ENCODE measurements at places on chromosomes 6 and 20.

DNA sequence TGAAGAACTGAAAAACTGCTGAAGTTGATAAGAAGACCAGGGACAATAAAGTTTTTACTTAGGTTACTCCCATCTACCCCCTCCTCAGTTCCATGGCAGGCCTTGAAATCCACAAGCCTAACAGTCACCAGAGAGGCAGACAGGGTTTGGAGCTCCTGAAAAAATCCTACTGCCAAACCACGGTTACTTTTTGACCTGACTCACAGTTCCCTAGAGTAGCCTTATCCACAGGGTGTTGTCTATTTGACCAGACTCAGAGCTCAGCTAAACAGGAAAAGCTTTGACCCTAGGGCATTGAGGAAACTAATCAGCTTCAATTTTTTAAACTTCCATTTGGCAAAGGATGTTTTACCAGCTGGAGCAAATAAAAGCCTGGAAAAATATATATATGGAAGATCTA lies 257.7 kb upstream of the NT5E start:
- DNase-seq = peak; percentile 61

DNA sequence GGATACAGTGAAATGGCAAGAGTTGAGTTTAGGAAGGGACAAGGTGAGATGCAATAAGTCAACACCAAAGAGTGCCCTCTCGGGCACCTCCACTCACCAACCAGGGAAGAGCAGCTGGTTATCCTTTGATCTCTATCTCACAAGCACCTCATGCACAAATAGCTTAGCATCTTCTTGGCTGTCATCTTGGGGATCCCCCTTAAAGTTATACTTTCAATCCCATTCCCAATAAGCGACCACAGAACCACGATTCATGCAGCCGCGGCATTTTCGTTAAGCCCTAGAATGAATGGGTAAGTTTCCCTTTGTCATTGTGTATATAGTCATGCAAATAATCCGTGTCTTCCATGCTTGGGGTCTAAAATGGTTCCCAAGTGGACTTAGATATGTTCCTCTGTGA lies 73.5 kb downstream of the ADTRP start:
- no peak for DNase-seq

GRCh38 chr20:41927655-41928054 lies 309.5 kb upstream of the CHD6 start:
- no peak for DNase-seq

- DNase-seq = peak; percentile 98
Measured at GRCh38 chr6:131979515-131980337, 28.6 kb upstream of the CCN2 start.

DNA sequence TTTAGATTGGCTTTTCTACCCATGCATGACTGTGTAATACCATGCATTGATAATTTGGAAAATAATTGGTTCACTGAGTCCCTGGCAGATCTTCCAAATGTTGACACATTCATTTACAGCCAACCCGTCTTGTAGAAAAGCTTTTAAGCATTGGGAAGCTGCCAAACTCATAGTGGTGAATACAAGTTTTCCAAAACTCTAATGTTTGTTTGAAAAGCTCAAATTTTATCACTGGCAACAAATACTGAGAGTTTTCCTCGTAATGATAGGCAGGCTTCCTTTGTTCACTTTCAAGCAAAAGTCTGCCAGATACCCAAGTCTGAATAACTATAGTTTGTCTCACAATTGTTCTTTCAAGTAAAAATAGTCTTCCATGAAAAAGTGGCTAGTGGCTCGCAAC lies 143.0 kb downstream of the FIG4 start:
- peak; percentile 17 for DNase-seq

DNA sequence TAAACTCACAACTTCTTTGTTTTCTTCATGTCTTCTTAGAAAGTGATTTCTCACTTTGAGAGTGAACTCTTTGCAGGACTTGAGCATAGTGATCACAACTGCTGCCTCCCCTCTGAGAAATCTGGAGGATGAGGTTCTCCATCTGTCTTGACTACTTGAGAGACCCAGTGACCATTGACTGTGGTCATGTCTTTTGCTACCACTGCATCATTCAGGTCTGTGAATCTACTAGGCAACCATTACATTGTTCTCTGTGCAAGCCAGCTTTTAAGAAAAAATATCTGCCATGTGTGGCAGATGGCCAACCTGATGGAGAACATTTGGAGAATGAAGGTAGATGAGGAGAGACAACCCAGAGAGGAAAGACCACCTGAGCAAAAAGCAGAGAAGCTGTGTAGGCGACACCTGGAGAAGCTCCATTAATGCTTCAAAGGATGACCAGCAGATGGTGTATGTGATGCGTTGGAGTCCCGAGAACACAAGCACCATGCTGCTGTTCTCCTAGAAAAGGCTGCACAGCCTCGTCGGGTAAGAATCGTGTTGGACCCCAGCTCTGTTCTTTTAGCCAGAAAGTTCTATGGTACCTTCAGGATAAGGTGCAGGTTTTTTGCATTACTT lies 25.1 kb upstream of the TRIM26 start:
- DNase-seq = peak; percentile 59

- no peak for DNase-seq
Measured at GRCh38 chr6:42095776-42096541, 45.6 kb downstream of the TAF8 start.

- peak; percentile 60 for DNase-seq
Measured at GRCh38 chr6:133837801-133838349, 51.0 kb upstream of the TCF21 start.

DNA sequence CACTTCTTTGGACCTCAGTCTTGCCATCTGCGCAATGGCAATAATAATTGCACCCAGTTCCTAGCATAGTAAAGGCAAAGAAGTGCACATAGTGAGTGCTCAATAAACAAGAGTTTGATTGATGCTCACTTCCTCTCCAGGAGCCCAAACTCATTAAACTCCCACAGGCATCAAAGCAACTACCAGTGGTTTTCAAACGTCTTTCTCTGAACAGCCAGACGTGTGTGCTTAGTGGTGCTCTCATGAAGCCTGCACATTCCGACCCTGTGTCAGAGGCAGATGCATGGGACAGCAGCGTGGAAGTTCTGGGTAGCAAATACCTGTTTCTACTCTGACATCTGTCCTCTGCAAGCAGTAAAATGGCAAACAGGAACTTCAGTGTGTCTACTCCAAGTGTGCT lies 146.3 kb upstream of the MAFB start:
- DNase-seq = no peak

DNA sequence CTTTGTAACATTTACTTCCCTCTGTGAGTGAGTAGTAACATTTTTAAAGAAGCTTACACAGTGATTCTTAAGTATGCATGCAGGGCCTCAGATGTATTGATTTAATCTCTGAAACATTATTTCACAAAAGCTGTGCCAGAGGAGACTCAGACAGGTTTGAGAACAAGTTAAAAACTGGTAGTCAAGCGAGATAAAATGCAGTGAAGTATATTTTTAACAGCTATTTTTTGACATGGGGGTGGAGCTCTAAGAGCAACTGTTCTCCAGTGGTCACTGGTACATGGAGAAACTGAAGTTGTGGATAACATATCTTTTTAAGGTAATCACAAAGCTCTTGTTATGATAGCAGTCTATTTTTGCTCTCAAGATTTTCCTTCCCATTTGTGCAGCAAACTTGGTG lies 20.4 kb downstream of the DSTN start:
- DNase-seq = peak; percentile 32

DNA sequence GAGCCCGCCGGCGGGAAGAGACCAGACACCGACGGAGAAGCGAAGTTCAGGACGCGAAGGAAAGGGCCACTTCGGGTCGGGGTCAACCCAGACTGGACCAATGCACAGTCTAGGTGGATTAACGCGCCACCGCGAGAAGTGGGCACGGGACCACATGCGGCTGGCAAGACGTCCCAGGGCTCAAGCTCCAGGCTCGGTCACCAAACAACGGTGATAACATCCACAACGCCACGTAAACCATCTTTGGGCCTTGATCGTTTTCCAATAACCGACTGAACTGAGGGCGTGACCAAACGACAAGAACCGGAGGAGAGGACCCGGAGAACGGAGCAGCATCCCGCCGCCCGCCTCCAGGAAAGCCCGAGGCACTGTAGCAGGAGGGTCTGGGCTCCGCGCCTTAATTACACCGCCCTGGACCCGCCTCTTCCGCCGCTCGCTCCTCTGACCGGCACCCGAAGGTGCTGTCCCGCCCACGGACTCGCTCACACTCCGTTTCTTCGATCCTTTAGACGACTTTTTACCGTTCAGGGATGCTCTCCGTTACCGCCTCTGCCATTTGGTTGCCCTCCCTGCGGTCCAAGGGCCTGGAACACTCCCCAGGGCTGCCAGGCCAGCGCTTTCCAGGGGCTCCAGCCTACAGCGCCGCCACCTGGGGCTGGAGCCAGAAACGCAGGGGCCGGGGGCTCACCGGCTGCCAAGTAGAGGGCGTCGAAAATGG lies 44.1 kb downstream of the DPPA5 start:
- DNase-seq = peak; percentile 53

DNA sequence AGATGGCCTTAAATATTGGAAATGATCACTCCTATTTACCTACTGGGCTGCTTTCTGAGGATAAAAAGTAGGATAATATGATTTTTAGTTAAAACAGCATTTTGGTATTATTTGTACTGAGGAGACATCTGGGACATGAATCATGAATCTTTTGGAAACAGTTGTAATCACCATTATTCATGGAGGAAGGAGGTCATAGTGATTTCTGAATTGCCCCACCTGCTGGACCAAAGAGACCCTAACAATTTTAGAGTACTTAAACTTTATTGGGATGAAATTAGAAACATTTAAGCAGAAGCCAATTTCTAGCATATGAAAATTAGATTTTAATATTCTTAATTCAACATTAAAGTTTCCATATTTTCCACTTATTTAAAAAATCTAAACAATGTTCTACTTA lies 108.4 kb upstream of the SIM1 start:
- DNase-seq = peak; percentile 75

DNA sequence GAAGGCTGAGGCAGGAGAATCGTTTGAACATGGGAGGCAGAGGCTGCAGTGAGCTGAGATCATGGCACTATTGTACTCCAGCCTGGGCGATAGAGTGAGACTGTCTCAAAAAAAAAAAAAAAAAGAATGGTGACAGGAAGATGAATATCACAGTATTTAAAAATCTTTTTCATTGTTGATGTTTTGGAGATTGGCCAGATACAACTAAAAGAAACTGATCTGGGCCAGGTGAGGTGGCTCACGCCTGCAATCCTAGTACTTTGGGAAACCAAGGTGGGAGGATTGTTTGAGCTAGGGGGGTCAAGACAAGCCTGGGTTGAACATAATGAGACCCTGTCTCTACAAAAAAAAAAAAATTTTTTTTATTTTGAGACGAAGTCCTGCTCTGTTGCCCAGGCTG lies 52.1 kb downstream of the TRAF3IP2 start:
- DNase-seq = no peak

- peak; percentile 33 for DNase-seq
Measured at GRCh38 chr20:32569380-32570305, 15.5 kb downstream of the NOL4L start.

GRCh38 chr6:455835-456234 lies 64.3 kb downstream of the IRF4 start:
- no peak for DNase-seq

Measured in choroid plexus epithelial cell (primary cell).